ENCODE measurements at places on chromosomes 13 and 19. TPM values are rescaled to one million over a fixed set of nuclear protein-coding genes. Genes with fewer than 3 reads are reported as not detected.

GRCh38 chr13:38582133-38582532 lies 104.7 kb upstream of the FREM2 start:
- no peak for DNase-seq

- no peak for DNase-seq
These were observed 493.3 kb downstream of the LMO7 start for GRCh38 chr13:76129305-76130000.

DNA sequence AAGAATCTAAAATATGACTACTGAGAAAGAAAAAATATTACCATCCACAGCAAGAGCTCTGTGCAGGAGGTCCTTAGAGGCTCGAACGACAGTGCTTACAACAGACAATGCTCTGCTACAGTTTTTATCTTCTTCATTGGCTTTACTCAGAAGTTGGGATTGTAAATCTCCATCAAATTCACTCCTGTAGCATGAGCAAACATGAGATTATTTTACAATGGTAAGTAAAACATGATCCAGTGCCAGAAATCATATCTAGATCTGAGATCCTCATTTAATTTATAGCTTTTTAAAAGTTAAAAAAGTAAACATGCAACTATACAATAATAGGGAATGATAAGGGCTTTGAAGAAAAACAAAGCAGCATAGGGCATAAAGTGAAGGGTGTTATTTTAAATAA lies 144.5 kb upstream of the FBXL3 start:
- no peak for DNase-seq

GRCh38 chr19:17719730-17720400 lies 585 bp downstream of the MAP1S start:
- DNase-seq, result no peak

- DNase-seq, result no peak
These were observed 30.1 kb downstream of the ZAR1L start for GRCh38 chr13:32284927-32285632.

DNA sequence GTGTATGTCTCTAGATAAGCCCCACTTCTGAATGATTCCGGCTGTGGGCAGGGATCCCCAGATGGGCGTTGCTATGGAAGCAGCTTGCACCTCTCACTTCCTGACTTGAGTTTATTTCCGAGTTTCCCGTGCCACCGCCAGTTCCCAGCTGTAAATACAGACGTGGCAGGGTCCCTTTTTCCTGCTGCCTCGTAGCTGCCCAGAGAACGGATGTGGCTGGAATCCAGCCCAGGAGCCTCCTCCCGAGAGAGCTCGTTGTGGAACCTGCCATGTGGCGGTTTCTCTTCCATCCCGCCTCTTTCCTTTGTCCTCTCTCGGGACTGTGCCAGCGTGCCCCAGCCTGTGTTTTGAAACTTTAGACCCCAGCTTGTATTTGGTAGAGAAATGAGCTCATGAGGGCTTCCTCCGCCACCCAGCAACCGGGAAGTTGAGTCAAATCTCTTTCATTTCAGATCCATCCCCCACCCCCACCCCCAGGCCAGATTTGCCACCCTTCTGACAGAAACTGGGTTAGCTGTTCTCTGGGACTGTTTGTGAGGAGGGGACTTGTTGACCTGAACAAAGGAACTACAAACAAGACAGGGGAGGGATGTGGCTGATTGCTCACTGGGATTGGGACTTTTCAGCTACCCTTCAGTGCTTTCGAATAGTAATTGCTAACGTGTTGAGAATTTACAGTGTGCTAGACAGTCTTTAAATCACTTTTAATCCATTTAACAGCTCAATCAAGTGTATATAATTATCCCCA lies 96.6 kb downstream of the SIPA1L3 start:
- peak; percentile 76 for DNase-seq

GRCh38 chr19:17296976-17297375 lies 6.2 kb downstream of the ABHD8 start:
- DNase-seq, result no peak

DNA sequence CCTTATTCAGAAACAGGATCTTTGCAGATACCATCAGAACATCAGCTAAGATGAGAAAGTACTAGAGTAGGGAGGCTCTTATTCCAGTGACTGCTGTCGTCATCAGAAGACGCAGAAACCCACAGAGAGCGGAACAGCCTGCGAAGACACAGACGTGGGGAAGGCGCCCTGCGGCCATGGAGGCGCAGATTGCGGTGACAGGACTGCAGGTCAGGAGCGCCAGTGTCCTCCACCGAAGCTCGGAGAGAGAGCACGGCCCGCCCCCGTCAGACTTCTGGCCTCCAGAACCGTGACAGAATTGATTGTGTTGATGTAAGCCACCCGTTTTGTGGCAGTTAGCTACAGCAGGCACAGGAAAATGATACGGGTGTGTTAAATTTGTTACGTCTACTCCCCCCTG lies 275.5 kb downstream of the EFNB2 start:
- no peak for DNase-seq

DNA sequence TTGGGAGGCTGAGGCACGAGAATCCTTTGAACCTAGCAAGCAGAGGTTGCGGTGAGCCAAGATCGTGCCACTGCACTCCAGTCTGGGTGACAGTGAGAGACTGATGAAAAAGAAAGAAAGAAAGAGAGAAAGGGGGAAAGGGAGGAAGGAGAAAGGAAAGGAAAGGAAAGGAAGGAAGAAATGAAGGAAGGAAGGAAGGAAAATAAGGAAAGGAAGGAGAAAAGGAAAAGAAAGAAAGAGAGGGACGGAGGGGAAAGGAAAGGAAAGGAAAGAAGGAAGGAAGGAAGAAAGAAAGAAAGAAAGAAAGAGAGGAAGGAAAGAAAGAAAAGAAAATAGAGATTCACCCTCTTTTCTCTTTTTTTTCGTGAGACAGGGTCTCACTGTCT lies 8.7 kb downstream of the PDE4A start:
- no peak for DNase-seq

- DNase-seq, result peak; percentile 31
These were observed 21.1 kb downstream of the CCDC97 start for GRCh38 chr19:41330946-41331678.

GRCh38 chr13:46102255-46102605 lies 2.6 kb downstream of the CPB2 start:
- DNase-seq, result no peak

The RAD23A gene
- 188 TPM for total RNA-seq

The ZIC2 gene
- total RNA-seq, result not detected

The SIGLEC14 gene
- total RNA-seq, result 0.94 TPM

The MUC16 gene
- 0.94 TPM for total RNA-seq

The SYNGR4 gene
- total RNA-seq, result not detected
